ENCODE measurements at places on chromosomes 4 and X.

- peak; percentile 69 for DNase-seq
These were observed 41.7 kb downstream of the ATP11C start for GRCh38 chrX:139890991-139891700.

GRCh38 chr4:182212211-182212761, 30.9 kb upstream of the TENM3 start:
- peak; percentile 67 for DNase-seq

- peak; percentile 46 for DNase-seq
These were observed 134.4 kb upstream of the INTU start for GRCh38 chr4:127498366-127498765.

DNA sequence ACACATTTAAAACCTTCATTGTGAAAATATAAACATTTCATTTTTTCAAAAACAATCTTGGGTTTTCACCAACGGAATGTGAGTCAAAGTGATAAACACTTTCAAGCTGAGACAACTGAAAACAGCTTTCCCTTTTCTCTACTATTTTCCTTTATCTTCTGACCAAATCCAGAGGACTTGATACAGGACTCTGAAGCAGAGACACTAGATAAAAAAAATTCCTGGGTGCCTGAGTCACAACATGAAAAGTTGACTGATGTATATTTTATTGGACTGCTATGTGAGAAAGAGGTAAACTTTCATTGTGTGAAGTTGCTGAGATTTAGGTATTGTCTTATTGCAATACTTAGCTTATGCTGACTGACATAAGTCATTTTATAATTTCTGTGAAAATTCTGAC, 411.2 kb downstream of the SPOCK3 start:
- DNase-seq, result no peak

- DNase-seq, result no peak
These were observed 87.0 kb downstream of the EFNB1 start for GRCh38 chrX:68915778-68916177.

DNA sequence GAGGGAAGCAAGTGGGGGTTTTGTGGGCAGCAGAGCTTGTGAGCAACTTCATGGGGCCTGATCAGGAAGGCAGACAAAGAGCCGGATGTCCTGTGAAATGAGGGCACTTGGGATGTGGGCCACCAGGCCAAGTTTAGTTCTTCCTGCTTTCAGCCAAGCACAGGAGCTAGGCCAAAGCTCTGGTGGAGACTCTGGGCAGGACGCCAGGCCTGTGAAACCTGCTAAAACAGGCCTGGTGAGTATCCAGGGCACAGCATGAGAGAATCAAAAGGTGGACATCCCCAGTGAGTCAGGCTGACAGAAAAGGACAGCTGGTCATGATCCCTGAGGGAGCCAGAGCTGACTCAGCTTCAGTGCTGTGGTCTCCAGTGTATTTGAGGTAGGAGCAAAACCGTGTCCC, 95.7 kb downstream of the NPNT start:
- peak; percentile 10 for DNase-seq
